ENCODE measurements at places on chromosomes 7 and 10.

GRCh38 chr10:102639537-102639936, 4.7 kb upstream of the TRIM8 start:
- DNase-seq, result no peak

DNA sequence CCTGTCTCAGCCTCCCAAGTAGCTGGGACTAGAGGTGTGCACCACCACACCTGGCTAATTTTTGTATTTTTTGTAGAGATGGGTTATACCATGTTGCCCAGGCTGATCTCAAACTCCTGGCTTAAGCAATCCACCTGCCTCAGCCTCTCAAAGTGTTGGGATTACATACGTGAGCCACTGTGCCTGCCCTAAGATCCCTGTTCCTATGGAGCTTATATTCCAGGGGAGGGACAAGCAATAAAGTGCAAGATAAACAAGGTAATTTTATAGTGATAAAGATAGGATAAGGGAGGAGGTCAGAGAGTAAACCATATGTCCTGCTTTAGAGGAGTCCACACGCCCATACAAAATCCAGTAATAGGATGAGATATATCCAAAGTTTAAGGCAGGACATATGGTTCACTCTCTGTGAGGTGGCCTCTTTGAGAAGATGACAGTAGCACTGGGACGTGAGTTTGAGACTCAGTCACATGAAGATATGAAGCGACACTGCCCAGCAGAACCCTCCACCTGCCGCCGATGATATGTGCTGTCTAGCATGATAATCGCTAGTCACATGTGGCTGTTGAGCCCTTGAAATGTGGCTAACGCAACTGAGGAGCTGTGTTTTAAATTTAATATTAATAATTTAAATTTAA, 113.5 kb upstream of the PDCD4 start:
- no peak for DNase-seq

- no peak for DNase-seq
Measured at GRCh38 chr7:8063706-8064297, 95.2 kb downstream of the GLCCI1 start.

- no peak for DNase-seq
Measured at GRCh38 chr7:73451780-73452398, 18.3 kb downstream of the FZD9 start.

- DNase-seq, result no peak
Measured at GRCh38 chr7:7439564-7439963, 96.1 kb downstream of the COL28A1 start.

DNA sequence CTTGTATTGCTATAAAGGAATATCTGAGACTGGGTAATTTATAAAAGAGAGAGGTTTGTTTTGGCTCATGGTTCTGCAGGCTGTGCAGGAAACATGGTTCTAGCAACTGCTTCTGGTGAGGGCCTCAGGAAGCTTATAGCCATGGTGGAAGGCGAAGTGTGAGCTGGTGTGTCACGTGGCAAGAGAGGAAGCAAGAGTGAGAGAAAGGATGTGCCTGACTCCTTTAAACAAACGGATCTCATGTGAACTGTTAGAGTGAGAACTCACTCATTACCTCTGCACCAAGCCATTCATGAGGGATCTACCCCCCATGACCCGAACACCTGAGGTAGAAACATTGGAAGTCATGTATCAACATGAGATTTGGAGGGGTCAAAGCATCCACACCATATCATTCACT, 7.7 kb upstream of the ITPRIP start:
- no peak for DNase-seq

DNA sequence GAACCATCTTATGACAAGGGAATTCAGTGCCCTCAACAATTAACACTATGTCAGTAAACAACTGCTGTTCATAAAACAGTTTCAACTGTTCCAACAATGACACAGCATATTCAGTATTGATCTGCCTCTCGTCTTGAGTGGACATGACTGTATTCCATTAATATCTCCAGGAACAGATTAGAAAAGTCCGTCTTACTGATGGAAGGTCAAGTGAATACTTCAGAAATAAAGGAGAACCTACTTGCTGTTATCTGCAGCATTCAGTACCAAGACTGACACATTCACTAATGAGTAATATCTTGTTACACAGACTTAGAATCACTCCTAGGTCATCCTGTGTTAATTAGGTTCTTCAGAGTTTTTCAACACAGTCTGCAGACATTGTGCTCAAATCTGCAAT, 12.1 kb downstream of the KBTBD2 start:
- DNase-seq, result no peak

- no peak for DNase-seq
Measured at GRCh38 chr7:140541513-140542227, 62.4 kb upstream of the MKRN1 start.

GRCh38 chr10:133100706-133101415, 13.1 kb downstream of the ADGRA1 start:
- DNase-seq, result no peak

DNA sequence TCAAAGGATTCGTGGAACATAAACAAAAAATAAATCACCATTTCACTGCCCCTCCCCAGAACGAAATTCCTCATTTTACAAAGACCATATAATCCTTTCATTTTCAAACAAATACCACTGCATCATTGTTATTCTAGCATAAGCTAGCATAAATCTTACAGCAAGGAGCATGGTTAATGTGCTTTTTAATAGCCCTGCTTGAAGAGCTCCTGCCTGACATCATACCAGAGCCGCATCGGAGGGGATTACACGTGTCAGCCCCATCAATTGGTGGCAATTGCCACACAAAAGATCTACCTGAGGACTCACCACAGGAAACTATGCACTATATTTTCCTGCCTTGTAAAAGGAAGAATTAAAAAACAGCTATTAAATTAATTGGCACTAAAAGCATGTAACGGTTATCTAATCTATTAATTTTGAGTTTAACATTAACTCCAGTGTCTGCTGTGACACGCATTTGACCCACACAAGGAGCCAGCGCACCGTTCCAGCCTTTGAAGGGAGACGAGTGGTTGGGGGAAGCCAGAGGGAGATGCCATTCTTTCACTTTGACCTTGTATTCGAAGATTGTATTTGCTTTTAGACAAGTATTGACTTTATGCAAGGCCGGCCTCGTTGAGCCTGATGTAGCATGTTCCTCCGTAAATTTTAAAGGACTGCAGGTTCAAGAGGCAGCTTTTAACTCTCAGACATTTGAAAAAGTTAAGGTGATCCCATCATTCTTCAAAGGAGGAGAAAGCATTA, 261.1 kb upstream of the RNF32 start:
- no peak for DNase-seq

DNA sequence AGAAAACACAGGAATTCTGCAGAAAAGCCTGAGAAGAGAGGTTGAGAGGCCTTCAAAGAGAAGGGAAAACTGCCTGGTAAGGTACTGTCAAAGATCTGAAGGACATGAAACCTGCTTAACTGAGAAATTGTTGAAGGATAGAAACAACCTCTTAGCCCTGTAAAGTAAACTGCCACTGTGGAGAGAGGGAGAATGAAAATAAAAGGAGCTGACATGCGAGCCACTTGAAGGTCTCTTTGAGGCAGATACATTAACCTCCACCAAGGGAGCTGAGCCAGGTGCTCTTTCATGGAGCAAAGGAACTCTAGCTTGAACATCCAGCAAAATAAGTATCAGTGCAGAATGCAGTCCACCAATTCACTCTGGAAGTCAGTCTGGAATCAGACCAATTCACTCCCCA, 108.8 kb upstream of the FEZF1 start:
- DNase-seq, result no peak

- DNase-seq, result no peak
Measured at GRCh38 chr7:16590424-16590823, 55.1 kb downstream of the ANKMY2 start.

- no peak for DNase-seq
Measured at GRCh38 chr7:120987280-120987679, 1.2 kb upstream of the CPED1 start.

DNA sequence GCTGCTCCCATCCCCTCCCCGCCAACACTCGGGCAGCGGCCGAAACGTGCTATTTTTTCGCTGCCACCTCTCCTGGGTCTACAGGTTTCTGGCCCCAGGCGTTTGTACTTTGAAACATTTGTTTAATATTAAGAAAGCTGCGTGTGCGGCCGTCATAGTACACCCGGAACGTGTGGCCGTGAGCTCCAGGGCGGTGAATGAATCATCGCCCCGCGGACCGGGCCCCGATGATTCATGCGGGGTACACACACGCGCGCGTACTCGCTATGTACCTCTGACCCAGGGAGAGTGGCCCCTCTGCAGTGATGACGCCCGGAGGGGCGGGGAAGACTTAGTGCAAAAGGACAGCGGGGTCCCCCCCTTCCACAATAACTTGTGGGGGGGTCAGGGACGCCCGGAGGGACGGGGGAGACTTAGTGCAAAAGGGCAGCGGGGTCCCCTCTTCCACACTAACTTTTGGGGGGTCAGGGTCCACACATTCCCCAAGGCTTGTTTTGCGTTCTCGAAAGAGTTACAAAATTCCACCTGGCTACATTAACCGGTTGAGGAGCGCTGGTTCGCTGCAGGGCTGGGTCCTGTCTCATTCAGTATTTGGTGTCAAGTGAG, 56.5 kb upstream of the PCGF5 start:
- DNase-seq, result no peak

- no peak for DNase-seq
Measured at GRCh38 chr10:34522546-34522945, 292.6 kb downstream of the PARD3 start.

DNA sequence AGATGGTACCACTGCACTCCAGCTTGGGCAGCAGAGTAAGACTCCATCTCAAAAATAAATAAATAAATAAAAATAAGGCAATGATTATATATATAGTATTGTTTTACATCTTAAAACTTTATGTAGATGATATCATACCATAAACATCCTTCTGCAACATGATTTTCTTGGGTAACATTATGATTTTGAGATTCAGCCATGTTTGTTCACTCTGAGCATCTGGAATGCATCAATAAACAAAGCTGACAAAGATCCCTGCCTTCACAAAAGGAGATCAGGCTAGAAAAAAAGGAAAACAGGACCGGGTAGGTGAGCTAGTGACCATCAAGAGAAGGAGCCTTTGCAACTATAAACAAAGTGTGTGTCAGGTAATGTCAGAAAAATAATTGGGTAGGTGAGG, 31.9 kb upstream of the KAT6B start:
- DNase-seq, result no peak

DNA sequence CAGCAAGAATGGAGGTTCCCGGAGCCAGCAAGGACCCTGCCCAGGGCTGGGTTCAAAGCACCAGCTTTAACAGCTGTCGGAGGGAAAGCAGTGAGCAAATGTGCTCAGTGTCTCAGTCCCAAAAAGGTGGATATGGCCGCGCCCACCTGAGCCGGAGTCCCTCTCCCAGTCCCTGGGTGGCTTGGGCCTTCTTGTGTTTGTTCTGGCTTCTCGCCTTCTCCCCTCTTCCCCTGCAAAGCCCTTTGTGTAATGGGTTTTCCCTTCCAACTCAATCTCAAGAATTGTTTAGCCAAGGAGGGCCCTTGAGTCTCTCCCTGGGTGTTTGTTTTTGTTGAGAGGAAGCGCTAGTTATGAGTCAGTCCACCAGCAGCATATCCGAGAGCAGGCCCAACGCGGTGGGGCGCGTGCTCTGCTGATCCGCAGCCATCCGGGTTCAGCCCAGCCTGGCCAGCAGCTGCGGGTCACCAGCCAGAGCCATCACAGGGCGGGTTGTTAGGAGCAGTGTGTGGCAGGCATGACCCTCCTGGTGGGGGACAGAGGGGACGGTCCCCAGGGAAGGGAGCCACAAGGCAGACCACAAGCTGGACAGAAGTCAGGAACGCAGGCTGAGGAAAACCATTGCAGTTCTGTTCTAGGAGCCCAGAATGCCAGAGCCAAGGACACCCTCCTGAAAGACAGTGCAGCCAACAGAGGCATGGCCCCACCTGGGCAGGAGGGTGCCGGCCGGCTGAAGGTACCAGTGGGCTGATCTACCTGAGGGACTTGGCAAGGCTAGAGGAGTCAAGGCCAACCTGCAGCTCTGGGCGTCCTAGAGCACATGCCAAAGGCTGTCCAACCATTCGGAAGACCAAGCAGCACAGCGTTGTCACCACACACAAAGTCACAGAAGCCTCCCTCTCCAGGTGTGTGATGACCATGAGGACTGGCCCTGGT, 21.3 kb downstream of the CALML3 start:
- DNase-seq, result no peak

DNA sequence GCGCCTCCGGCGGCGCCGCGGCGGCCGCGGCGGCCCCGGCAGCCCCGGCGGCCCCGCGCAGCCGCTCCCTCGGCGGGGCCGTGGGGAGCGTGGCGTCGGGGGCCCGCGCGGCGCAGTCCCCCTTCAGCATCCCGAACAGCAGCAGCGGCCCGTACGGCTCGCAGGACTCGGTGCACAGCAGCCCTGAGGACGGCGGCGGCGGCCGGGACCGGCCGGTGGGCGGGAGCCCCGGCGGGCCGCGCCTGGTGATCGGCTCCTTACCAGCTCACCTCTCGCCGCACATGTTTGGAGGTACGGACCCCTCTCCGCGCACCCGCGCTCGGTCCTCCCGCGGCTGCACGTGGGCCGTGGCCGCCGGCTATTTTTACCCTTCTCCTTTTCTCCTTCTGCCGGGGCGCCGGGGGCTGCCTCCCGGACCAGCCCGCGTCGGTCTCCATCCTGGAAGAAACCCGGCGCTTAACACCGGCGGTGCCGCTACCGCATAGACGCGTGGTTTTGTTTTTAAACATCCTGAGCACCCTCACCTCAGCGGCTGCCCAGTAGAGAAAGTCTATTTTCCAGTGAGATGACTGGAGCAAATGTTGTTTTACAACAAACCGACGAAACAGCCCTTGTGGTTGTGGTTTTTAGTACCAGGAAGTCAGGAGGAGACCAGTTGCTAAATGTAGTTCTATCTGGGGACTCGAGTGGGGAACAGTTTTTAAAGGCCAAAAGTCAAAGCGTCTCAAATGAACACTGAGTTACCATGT, 1.3 kb downstream of the ZNRF2 start:
- DNase-seq, result no peak

DNA sequence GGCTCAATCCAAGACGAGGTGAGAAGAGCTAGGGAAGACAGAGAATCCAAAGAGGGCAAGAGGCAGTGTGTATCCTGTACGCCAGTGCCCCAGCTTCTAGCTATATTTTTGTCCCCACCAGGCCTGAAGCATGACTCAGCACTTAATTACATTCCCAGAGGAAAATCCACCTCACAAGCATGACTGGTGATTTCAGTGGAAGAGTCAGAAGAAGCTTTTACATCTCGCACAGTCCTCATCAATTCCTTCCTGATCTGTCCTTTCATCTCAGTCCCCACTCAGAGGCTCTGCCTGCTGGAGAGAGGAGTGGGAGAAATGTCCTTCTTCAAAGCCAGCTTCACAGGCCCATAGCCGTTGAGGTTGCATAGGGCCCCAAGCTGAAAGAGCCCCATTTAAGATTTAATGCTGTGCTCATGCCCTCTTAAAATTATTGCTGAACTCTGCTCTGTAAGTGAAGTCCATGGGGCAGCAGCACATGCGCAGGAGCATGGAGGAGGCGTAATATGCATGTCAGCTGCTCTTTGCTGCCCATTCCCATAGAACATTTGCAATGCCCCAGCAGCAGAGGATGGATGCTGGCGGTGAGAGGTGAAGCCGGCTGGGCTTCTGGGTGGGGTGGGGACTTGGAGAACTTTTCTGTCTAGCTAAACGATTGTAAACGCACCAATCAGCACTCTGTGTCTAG, 39.0 kb upstream of the AOAH start:
- no peak for DNase-seq

GRCh38 chr7:1536743-1537534, 6.4 kb downstream of the MAFK start:
- peak; percentile 89 for DNase-seq

All from type B pancreatic cell (in vitro differentiated cells).